Left colon (tissue), 2 donors: ENCODE measurements at places on chromosomes 11 and 22. TPM values are rescaled to one million over a fixed set of nuclear protein-coding genes. Genes with fewer than 3 reads are reported as not detected.
A peak's percentile ranks its signal among the peaks of the same experiment; 100 is the strongest.

GRCh38 chr22:29298641-29299040, 7.8 kb upstream of the GAS2L1 start:
- DNase-seq: no peak

DNA sequence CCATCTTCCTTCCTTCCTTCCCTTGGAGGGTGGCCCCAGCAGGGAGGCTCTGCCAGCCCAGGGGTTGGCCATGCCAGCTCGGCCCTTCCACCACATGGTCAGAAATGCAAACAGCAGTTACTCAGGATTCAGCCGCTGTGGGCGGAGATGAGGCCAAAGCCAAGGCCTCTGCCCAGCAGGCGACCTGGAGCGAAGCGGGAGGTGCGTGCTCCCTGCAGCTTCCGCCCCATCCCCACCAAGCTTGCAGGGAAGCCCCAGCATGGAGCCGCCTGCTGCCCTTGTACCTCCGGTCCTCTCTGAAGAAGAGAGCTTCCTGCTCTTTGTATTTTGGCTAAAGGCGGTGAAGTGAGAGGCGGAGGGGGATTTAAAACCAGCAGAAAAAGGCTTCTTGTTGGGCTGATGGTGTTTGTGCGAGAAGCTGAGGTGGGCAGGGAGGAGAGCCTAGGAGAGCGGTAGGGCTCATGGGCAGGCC, 50.4 kb downstream of the ANO1 start:
- no peak for DNase-seq

OR52E8 gene
- not detected for total RNA-seq

DNA sequence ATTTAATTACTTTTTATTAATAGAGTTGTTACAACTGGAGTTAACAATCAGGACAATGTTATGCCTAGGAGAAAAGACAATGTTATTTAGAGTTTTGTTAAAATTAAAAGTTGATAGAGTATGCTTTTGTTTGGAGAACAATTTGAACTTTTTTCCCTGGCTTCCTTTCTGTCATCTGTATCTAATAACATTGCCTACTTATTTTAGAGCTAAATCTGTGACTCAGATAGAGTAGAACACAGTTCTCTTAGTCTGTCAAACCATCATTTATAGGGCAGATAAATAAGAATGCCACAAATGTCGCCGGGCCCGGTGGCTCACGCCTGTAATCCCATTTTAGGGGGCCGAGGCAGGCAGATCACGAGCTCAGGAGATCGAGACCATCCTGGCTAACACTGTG, 28.9 kb upstream of the YAP1 start:
- no peak for DNase-seq

- DNase-seq: no peak
Measured at GRCh38 chr11:12185106-12185690, 74.8 kb downstream of the MICAL2 start.

CBLIF gene
- total RNA-seq: not detected

- peak; percentile 97 for DNase-seq
Measured at GRCh38 chr11:108593214-108593922, at the start of gene EXPH5. TSS of gene EXPH5 (minus strand) at chr11:108593768. CDS start at chr11:108593536, 232 bp downstream.

DNA sequence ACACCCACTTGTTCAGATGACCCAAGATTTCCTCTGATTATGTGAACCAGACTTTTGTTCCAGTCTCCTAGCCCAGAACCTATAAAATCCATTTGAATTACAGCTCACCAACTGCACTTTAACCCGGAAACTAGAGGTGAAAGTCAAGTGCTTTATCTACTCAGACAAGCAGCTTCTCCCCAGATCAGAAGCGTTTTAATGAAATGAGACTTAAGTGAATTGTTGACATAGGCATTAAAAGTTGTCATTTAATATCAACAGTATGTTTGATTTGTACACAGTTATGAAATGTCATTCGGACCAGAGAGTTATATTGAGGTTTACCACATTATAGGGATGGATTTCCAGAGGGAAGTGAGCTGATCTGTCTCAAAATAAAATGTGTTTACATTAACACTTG, 52.0 kb downstream of the CADM1 start:
- DNase-seq: no peak

DNA sequence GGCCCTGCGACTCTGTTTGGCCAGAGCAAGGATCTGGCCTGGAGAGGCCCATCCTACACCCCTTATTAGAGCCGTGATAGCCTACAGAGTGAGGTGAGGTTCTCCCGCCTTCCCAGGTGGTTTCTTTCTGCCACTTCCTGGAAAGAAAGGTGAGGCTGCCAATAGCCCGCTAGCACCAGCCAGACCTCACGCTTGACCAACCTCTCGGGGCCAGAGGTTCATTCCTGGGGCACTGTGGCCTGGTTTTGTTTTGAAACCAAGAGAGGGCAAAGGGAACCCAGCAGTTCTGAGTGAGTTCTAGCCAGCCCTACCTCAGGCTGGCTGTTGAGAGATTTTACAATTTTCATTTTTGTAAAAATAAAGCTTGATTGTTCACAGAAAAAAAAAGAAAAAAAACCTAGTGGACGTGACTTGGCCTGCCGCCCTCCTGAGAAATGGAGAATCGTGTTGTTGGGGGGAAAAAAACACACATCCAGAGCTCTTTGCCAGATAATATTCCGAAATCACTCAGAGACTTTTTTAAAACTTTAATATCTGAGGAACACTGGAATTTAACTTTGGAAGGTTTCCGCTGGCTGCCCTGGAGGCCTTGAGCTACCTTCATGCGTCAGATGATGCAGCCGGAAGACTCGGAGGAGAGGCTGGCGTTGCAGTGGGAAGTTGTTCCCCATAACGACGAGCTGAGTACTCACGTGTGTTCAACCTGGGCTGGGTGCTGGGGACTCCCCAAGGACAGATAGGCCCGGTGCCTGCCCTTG, 84.5 kb downstream of the BCR start:
- no peak for DNase-seq

- no peak for DNase-seq
Measured at GRCh38 chr11:73226297-73227006, 8.4 kb downstream of the P2RY2 start.

KCNJ1 gene
- total RNA-seq: not detected

- no peak for DNase-seq
Measured at GRCh38 chr11:97814325-97814959, 1206.3 kb upstream of the CNTN5 start.

DNA sequence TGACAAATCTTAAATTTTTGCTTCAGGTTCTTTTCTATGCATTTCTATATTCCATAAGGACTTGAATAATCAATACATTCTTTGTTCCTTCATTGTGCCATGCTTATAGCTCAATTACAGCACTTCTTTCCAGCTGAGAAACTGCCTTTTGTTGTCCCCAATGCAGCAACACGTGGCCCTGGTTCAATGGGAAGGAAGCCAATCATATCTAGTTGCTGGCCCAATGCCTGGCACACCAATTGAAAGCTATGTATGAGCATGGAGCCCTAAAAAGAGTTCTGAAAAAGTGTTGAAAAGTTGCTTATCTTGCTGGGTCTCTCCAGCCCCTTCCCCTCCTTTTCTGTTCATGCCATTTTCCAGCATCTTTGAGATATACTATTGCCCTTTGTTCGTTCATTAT, 448.0 kb upstream of the FAT3 start:
- DNase-seq: no peak

DNA sequence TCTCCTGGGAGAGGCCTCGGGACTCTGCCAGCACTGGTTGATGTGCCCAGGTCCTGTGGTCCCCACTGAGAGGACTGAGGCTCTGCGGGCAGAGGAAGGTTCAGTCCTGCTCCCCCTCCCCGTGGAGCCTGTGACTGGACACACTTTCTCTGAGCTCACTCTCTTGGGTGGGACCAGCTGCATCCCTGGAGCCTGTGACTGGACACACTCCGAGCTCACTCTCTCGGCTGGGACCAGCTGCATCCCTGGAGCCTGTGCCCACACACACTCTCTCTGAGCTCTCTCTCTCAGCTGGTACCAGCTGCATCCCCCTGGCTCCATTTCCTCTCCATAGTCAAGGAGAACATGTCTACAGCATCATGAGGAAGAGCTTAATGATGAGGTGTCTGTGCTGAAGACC, 39.5 kb downstream of the TOLLIP start:
- no peak for DNase-seq

- DNase-seq: no peak
Measured at GRCh38 chr11:95821640-95822039, 31.3 kb downstream of the CEP57 start.

ARHGAP42 gene
- 44.8 TPM for total RNA-seq

OOSP2 gene
- total RNA-seq: not detected

GRCh38 chr22:43944670-43945430, 10.4 kb upstream of the SAMM50 start:
- no peak for DNase-seq

DNA sequence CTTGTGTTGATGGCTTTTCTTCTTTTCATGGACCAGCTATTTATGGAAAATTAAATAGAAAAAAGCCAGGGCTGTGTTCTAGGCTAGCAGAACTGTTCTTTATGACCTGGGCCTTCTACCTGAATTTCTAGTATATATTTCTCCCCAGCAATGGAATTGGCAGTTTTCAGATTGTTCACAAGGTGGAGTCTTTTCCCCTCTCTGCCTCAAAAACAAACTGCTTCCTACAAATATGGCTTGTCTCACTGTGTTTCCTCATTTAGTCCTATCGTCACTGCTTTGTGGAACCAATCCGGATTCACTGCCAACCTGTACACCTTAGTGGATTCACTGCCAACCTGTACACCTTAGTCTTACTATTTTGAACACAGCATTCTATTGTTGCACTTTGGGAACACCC, 5.0 kb upstream of the APOL5 start:
- DNase-seq: no peak

SEC14L6 gene
- 0.27 TPM for total RNA-seq

- no peak for DNase-seq
Measured at GRCh38 chr11:86047275-86047991, 21.5 kb downstream of the PICALM start.

- DNase-seq: peak; percentile 55
Measured at GRCh38 chr11:13963169-13963948, 836 bp downstream of the SPON1 start.

DNA sequence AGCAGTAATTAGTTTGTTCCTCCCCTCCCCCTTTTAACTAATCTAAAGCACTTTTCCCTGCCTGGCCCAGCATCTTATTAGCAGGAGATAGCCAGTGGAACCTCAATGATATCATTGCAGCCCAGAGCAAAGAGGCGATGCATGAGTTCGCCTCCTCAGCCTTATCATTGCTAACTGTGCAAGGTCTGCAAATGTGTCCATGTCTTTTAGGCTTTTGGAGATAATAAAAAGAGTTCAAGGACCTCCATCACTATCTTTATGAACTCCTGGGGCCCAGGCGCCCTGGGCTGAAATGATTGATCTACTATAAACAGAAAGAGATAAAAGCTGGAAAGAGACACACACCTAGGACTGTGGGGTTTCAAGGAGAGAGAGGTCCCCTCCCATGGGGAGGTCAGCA, 124.2 kb upstream of the TBCEL start:
- no peak for DNase-seq

GRCh38 chr11:87212891-87213290, 175.2 kb downstream of the TMEM135 start:
- no peak for DNase-seq

GUCY1A2 gene
- 1.2 TPM for total RNA-seq

DNA sequence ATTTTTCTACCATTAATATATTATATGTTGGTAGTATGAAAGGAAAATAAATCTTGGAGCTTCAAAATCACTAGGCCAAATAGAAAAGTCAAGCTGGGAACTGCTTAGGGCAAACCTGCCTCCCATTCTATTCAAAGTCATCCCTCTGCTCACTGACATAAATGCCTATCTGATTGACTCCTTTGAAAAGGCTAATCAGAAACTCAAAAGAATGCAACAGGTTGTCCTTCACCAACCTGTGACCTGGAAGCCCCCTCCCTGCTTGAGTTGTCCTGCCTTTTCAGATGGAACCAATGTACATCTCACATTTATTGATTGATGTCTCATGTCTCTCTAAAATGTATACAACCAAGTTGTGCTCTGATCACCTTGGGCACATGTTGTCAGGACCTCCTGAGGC, 3.2 kb upstream of the TRIM34 start:
- no peak for DNase-seq

GRCh38 chr11:125223901-125224361, 59.4 kb downstream of the PKNOX2 start:
- no peak for DNase-seq
